ENCODE measurements at places on chromosomes 11 and 22.

DNA sequence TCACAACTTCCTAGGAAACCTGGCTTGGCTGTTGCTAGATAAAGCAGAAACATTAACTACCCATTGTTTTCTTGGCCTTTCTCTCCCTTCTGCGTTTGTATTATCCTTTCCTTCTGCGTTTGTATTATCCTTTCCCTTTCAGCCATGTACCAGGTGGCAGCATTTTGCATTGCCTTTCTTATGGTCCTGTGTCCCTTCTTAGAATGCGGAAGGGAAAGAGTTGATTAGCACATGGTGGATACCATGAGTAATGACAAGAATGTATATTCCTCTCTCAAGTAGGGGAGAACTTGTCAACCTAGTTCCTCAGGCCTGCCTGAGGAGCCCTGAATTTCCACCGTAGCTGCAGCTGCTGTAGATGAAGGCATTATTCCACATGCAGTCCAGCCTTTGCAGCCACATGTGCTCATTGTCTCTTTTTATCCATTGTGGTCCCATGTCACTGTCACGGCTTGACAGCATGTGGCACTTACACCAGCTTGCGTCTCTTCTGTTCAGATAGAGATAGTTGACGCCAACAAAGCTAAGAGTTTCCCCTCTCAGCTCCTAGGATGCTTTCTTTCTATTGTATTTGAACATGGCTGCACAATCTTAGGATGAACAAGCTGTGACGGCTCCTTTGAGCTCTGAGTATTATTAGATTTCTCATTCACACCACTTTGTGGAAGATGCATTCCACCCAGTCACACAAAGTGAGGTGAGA lies 44.8 kb downstream of the SLN start:
- no peak for DNase-seq

DNA sequence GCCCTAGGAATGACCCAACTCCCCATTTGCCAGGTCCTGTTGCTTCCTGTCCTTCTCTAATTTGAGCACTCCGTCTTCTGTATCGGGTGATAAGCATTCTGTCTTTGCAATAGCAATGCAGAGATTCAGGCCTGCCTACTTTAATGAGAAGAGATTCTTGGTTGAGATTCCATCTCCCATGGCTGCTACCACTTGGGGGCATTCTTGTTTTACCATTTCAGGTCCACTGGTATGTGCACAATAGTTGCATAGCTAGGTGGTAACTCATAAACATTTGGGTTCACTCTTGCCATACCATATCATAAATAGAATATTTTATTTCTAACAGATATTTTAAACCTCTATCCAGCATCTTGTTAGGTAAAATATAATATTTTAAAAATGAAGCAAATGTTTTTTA lies 34.4 kb upstream of the CALCB start:
- no peak for DNase-seq

DNA sequence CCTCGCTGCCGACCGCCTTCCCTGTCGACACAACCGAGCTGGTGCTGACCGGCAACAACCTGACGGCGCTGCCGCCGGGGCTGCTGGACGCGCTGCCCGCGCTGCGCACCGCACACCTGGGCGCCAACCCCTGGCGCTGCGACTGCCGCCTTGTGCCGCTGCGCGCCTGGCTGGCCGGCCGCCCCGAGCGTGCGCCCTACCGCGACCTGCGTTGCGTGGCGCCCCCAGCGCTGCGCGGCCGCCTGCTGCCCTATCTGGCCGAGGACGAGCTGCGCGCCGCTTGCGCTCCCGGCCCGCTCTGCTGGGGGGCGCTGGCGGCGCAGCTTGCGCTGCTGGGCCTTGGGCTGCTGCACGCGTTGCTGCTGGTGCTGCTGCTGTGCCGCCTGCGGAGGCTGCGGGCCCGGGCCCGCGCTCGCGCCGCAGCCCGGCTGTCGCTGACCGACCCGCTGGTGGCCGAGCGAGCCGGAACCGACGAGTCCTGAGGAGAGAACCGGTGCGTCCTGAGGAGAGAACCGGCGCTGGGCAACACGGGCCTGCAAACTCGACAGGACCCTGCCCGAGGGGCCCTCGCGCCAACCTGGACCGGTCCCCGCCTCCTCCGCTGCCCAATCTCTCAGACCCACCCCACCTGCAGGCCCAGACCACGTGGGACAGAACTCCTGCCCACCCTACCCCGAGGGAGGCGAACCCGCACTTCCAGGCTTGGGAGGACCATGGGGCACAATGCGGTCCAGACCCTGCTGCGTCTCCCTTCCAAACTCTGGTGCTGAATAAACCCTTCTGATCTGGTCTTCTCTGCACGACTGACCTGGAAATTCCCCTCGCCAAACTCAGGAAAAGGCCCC lies 866 bp downstream of the GP1BB start:
- no peak for DNase-seq

- no peak for DNase-seq
Measured at GRCh38 chr22:41873391-41873790, 40.5 kb downstream of the SREBF2 start.

DNA sequence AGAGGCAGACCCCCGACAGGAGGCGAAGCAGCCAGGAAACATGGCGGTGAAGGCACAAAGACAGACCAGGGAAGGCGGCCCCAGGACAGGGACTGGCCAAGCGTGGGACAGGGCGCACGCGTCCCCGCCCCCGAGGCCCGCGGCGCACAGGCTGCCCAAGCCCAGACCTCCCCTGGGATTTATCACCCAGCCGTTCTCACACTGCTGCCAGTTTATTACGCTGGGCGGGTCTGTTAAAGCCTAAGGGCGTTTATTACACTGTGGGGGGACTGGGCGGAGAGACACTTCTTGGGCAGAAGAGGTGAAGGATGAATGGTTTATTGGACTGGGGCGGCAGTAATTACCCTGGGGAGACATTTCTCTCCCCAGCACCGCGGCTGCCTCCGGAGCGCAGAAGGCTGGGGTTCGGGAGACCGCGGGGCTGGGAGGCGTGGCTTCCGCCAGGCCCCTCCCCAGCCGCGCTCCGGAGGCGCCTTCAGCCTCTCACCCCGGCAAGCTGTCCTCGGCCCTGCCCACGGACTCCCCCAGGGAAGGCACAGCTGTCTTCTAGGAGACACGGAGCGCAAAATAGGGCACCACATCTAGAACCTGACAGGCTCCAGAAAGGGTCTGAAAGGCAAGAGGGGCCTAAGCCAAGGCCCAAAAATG lies 47.1 kb downstream of the SLC22A12 start:
- no peak for DNase-seq

DNA sequence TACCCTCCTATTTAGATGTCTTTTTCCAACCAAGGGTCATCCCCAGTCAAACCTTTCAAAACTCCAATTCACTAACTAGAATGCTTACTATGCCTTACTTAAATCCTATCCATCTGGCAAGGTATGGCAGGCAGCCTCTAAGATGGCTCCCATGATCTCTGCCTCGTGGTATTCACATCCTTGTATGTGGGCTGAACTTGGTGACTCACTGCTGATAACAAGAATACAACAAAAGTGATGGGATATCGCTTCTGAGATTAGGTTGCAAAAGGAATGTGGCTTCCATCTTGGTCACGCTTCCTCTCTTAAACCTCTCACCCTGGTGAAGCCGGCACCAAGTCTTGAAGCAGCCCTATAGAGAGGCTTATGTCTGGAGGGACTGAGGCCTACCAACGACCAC lies 29.6 kb upstream of the UPB1 start:
- no peak for DNase-seq

- no peak for DNase-seq
Measured at GRCh38 chr11:117039900-117040299, 58.3 kb downstream of the SIK3 start.

- no peak for DNase-seq
Measured at GRCh38 chr11:64500176-64501013, 90.6 kb upstream of the SLC22A12 start.

DNA sequence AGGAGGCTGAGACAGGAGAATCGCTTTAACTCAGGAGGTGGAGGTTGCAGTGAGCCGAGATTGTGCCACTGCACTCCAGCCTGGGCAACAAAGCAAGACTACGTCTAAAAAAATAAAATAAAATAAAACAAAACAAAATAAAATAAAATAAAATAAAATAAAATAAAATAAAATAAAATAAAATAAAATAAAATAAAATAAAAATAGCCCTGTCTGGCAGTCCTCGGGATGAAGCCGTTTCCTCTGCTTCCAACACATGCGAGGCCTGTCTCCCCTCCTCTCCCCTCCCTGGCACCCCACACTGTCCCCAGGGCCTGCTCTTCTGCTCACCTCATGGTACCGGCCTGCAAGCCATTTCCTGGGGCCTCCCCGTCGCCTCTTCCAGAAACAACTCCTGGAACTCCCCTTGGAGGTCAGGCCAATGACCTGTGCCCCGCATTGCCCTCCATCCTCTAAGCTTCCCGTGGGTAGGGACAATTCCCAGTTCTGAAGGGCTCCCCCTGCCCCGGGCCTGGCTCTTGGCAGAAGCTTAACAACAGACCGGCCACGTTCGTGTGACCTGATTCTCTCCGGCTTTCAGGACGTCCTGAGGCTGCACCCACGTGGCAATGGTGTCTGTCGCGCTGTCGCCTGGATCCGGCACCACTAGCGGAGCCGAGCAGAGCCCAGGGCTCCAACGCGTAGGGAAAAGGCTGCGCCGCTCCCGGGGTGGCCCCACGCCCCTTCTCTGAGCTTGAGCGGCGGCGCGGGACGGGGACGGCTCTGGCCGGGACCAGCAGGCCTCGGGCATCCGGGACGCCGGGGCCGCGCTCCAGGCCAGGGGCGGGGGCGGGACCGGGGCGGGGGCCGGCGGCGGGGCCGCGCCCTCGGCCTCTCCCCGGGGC lies 456 bp upstream of the PARVB start:
- DNase-seq, result no peak

DNA sequence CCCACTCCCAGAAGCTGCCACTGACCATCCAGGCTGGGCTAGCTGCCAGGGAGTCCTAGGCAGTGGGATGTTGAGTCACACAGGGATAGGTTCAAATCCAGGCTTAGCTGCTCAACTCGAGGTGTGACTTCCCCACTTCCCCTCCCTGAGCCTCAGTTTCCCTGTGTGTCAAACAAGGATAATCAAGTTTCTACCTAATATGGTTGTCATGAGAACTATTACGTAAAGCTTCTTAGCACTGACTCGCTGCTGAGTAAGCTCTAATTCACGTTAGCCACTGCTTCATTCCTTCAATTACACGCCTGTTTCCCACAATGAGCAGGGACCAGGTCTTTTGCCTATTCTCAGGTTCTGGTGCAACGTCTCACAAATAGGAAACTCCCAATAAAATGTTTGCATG lies 67.7 kb downstream of the SEZ6L start:
- no peak for DNase-seq

GRCh38 chr11:117917591-117918151 lies 11.5 kb downstream of the TMPRSS13 start:
- no peak for DNase-seq

- DNase-seq, result no peak
Measured at GRCh38 chr22:31268281-31268680, 24.0 kb downstream of the PIK3IP1 start.

DNA sequence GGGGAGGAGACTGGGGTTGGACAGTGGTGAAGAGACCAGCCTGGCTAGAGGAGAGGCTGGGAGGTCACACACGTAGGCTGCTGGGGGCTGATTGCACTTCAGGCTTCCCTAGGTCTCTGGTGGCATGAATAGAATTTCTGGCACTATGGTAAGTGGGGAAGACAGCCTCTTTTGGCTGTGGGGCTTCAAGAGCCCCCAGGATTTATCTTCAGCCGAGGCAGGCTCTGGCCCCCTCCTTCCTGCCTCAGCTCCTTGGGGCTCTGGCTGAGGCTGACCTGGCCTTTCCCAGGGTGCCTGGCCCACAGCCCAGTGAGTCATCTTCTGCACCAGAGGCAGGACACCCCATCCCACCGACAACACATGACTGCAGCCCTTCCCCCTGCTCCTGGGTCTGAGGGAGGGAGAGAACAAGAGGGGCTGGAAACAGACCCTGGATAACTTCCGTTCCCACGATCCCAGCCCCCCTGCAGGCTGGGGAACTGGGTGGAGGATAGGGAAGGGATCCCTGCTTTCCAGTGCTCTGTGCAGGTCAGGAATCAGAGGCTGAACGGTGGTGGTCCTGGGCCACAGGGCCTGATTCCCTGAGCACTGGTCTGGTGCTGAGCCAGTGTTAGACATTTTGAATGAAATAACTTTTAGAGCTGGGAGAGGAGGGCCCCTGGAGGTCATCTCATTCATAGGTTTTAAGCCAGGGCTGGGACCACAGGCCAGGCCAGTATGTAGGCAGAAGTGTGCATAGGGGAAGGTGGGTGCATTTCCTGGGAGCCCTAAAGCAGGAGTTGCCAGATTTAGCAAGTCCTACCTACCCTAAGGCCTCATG lies 26.5 kb downstream of the ARHGEF17 start:
- DNase-seq, result no peak

DNA sequence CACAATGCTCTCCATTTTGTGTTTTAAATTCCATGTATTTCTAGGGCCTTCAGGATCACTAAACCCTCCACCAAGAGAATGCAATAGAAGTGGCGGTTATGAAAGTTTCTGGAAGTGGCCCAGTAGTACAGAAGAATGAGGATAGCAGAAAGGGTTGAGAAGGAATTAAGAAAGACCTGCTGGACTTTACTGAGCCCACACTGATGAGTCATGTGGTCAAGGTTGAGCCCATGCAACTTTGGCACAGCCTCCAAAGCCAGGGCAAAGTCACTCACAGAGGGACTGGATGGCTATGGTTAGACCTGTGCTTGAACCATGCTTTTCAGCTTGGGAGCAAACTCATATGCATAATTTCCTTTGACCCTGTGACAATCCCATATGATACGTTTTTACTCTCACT lies 102.9 kb upstream of the PLET1 start:
- no peak for DNase-seq

DNA sequence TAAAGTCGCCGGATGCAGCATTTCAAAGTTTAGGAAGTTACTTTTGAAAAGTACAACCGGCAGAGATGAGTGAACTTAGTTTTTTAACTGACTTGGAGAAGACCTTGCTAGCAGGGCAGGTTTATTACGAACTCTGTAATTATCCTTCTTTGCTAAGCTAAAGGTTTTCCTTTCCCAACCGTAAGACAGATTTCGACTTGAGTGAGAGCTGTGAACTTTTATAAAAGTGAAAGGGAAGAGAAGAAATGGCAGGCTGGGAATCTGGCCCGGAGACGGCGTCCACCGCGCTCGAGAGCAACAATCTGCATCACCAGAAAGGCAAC lies 659 bp upstream of the TEAD1 start:
- no peak for DNase-seq

DNA sequence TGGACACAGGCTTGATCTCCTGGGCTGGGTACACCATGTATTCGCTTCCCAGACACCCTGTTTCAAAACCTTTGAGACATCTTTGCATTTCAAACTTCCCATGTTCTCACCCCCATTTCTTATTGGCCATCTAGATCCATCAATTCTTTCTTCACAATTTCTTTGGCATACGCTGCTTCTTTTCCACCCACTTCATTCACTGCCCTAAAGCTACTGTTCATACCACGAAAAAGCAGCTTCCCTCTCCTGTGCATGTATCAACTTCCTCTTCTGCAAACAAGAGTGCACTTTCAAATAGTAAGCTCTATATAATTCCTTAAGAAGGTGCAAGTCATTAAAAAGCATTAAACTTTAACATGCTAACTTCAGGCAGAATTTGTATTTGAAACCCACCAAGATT lies 21.4 kb downstream of the UVRAG start:
- no peak for DNase-seq

DNA sequence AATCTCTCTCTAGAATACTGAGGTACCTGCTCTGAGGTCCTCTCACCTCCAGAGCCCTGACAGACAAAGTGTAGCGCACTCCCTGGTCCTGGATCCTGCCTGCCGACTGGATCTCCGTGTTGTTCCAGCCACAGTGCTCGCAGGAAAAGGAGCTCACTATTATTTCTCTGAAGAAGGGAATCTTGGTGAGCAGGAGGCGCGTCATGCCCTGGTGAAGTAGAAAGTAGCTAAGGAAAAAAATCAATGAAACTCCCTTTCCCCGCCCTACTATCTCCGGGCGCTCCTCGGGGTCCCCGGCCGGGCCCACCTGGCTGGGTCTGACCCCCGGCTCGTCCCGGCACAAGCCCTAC lies 412 bp downstream of the ZPR1 start:
- no peak for DNase-seq

GRCh38 chr11:3073029-3073435 lies 15.8 kb upstream of the CARS1 start:
- no peak for DNase-seq

Measured in stimulated activated CD8-positive, alpha-beta memory T cell treated with anti-CD3 and anti-CD28 coated beads, Interleukin-7, amount 100 ng/mL, for 48 hours (primary cell).